ENCODE measurements at places on chromosomes 16 and 17. TPM values are rescaled to one million over a fixed set of nuclear protein-coding genes. Genes with fewer than 3 reads are reported as not detected.

Gene CD2BP2
- 49.8 TPM for total RNA-seq

- no peak for DNase-seq
Measured at GRCh38 chr16:26762594-26762993, 304.1 kb upstream of the C16orf82 start.

Gene CMTM1
- total RNA-seq = 6.2 TPM

GRCh38 chr16:17364319-17365210 is 106.2 kb downstream of the XYLT1 start:
- no peak for DNase-seq

DNA sequence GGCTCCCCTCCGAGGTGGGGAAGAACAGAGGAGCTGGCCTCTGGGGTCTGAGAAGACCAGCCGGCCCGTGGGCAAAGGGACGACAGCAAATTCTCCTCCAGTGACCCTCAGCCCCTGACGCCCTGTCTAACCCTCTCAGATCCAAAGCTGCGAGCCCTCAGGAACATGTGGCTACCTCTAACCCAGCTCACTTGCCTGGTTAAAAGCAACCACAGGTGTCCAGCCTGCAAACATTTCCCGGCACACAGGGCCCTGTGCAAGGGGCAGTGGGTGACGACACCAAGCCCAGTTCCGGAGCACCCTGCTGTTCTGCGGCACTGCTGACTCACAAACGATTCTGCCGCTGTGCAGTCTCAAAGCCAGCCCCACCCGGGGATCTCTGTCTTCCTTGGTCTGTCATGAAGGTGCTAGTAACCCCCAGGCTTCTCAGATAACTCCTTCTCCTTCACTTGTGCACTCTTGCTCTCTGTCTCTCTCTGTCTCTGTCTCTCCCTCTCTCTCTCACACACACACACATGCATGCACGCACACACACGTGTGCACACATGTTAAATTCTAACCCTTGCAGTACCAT is 23.0 kb downstream of the WNT3 start:
- DNase-seq = no peak

Gene KREMEN2
- total RNA-seq = not detected
